ENCODE measurements at places on chromosomes 7 and 10.

DNA sequence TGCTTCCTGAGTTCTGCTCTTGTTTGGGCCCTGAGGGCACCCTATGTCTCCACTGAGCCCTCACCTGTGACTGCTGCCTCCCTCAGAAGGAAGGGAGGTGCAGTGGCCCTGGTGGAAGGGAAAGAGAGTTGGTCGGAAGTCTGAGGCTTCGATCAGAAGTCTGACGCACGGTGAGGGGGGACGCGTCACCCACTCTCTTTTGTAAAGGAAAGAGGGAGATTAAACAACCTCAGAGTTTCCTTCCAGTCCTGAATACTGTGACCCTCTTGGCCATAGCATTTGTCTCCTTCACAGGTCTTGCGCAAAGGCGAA, 31.4 kb upstream of the TRIM8 start:
- peaks cover 33% of the 10 kb centered on the region for H3K36me3 ChIP-seq
- DNase-seq, result no peak
- no peak overlapping the region for H3K4me3 ChIP-seq
- H3K27me3 ChIP-seq, result no peaks in the 10 kb centered on the region
- H3K27ac ChIP-seq, result no peak overlapping the region
- peaks cover 16% of the 10 kb centered on the region for H3K4me1 ChIP-seq

DNA sequence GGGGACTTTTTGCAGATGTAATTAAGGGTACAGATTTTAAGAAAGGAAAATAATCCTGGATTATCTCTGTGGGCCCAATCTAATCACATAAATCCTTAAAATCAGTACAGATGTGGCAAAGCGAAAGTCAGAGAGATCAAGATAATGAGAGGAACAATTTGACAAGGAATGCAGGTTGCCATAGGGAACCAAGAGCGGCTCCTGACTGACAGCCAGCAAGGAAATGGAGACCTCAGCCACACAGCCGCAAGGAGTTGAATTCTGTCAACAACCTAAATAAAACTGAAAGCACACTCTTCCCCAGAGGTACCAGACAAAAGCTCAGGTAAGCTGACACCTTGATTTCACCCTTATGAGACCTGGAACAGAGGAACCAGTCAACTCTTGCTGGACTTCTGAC, 3.4 kb upstream of the PNPLA8 start:
- no peaks in the 10 kb centered on the region for H3K27me3 ChIP-seq
- no peak for DNase-seq
- H3K36me3 ChIP-seq, result no peaks in the 10 kb centered on the region

GRCh38 chr7:38465956-38466355, 165.2 kb downstream of the AMPH start:
- H3K27ac ChIP-seq, result no peak overlapping the region
- DNase-seq, result no peak

DNA sequence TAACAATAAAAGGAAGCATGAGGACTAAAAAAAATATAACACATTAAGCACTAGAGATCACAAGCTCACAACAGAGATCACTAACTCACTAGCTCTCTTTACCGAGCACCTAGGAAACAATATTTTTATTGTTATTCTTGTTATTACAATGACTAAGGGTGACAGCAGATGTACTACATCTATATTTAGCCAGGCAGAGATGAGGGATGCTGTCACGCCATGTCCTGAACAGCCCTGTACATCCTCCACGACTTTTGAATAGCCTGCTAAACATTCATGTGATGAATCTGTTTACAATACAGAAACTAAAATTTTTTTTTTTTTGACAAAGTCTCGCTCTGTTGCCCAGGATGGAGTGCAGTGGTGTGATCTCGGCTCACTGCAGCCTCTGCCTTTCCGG, 22.7 kb downstream of the FAM133B start:
- no peak overlapping the region for H3K27ac ChIP-seq
- no peaks in the 10 kb centered on the region for H3K4me1 ChIP-seq
- no peak for DNase-seq
- no peaks in the 10 kb centered on the region for H3K27me3 ChIP-seq
- peaks cover 18% of the 10 kb centered on the region for H3K36me3 ChIP-seq
- no peak overlapping the region for H3K4me3 ChIP-seq

- peak; percentile 12 for DNase-seq
- no peak overlapping the region for H3K27ac ChIP-seq
- peaks cover 3% of the 10 kb centered on the region for H3K4me1 ChIP-seq
- H3K27me3 ChIP-seq, result no peaks in the 10 kb centered on the region
These were observed 25.9 kb downstream of the DGKI start for GRCh38 chr7:137820677-137821420.

DNA sequence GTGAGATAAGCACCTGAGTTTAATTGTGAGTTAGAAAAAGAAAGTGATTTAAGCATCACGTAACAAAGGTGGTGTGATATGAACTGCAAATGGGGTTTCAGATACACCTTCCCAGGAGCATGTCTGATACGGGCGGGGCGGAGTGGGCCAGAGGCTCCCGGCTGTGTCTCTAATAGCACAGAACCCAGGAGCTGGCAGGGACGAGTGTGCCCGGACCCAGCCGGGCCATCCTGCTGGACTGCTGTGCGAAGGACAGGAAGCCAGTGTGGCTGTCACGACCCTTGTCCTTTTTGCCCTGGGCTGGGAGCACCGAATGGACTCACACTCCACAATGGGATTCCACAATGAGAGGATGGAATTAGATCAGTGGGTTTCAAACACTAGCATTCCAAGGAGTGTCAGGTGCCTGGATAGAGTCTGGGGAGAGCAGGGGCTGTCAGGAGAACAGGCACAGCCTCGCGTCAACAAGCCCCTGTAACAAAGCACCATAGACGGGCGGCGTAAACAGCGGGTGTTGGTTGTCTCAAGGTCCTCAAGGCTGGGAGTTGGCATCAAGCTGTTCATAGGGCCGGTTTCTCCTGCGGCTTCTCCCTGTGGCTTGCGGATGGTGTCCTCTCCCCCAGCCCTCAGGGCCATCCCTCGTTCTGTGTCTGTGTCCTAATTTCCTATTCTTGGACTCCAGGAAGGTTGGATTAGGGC, 242.6 kb upstream of the PITRM1 start:
- H3K4me3 ChIP-seq, result no peak overlapping the region
- H3K4me1 ChIP-seq, result peaks cover 2% of the 10 kb centered on the region
- no peak for DNase-seq
- H3K27ac ChIP-seq, result no peak overlapping the region
- peaks cover 5% of the 10 kb centered on the region for H3K27me3 ChIP-seq

- peaks cover 58% of the 10 kb centered on the region for H3K36me3 ChIP-seq
- DNase-seq, result no peak
These were observed 7.4 kb downstream of the TBL2 start for GRCh38 chr7:73570977-73571376.

- peak; percentile 31 for DNase-seq
- no peak overlapping the region for H3K27ac ChIP-seq
- no peaks in the 10 kb centered on the region for H3K36me3 ChIP-seq
- no peak overlapping the region for H3K4me3 ChIP-seq
These were observed 27.9 kb downstream of the LRRC20 start for GRCh38 chr10:70354556-70354955.

GRCh38 chr7:148696787-148697186, 1.9 kb upstream of the CUL1 start:
- no peak for DNase-seq
- no peak overlapping the region for H3K27ac ChIP-seq
- peak overlapping the region; percentile 80 for H3K4me3 ChIP-seq
- no peaks in the 10 kb centered on the region for H3K27me3 ChIP-seq

GRCh38 chr10:26869528-26869927, 8.8 kb upstream of the ABI1 start:
- H3K4me3 ChIP-seq, result no peak overlapping the region
- no peak for DNase-seq
- no peaks in the 10 kb centered on the region for H3K36me3 ChIP-seq

DNA sequence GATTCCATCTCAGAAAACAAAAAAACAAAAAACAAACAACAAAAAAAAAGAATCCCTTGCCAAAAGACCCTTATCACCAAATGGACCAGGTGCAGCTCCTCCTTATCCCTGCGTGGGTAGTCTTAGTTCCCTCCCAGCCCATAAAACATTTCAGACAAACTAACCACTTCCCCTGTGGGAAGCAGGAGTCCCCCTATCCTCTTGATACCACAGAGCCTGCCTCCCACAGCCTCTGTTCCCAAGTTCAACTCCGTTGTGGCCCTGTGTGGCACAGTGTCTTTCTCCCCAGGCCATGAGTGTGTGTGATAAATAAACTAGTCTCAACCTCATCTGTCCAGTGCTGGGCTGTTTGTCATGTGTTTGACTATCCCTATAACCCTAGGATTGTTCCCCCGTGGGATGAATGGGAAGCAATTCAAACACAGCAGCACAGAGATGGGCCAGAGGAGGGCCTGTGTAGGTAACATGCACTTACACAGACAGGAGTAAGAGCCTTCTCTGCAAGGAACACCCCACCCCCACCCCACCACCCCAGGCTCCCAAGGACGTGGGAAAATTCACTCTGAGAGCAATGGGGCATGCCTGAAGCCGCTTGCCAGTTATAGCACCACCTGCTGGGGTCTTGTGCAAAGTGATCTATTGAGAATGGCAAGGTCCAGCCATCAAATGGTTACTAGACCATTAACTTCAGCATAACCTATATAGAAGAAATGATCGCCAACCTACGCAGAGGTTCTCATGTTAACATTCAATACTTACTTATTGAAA, 147.1 kb upstream of the GHITM start:
- no peak overlapping the region for H3K4me3 ChIP-seq
- no peaks in the 10 kb centered on the region for H3K4me1 ChIP-seq
- peak; percentile 28 for DNase-seq
- no peaks in the 10 kb centered on the region for H3K36me3 ChIP-seq
- H3K27me3 ChIP-seq, result no peaks in the 10 kb centered on the region
- no peak overlapping the region for H3K27ac ChIP-seq

- DNase-seq, result no peak
- no peaks in the 10 kb centered on the region for H3K27me3 ChIP-seq
- peak overlapping the region; percentile 14 for H3K4me3 ChIP-seq
- peaks cover 1% of the 10 kb centered on the region for H3K4me1 ChIP-seq
- H3K27ac ChIP-seq, result no peak overlapping the region
- H3K36me3 ChIP-seq, result no peaks in the 10 kb centered on the region
These were observed 152.5 kb upstream of the CHST15 start for GRCh38 chr10:124245806-124246440.

DNA sequence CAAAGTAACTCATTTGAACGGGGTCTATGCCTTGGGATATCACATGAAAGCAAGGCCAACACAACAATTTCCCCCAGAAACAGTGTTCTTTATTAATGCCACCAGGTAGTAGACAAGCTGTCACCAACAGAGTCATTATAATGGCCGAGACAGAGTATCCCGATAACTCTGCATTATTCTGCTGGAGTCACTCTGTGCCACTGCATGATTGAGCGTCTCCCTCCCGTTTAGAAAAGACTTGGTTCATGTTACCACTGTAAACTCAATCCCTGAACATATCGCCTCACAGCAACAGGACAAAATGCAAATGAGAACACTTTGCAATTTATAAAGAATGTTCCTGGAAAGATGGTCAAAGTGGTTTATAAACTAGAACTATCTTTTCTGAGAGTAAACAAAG, 932.5 kb downstream of the GATA3 start:
- no peak overlapping the region for H3K27ac ChIP-seq
- H3K4me1 ChIP-seq, result no peaks in the 10 kb centered on the region
- no peaks in the 10 kb centered on the region for H3K36me3 ChIP-seq
- H3K4me3 ChIP-seq, result no peak overlapping the region
- H3K27me3 ChIP-seq, result no peaks in the 10 kb centered on the region

- peaks cover 2% of the 10 kb centered on the region for H3K4me1 ChIP-seq
- no peak overlapping the region for H3K4me3 ChIP-seq
- H3K27me3 ChIP-seq, result peaks cover 4% of the 10 kb centered on the region
- DNase-seq, result no peak
- no peak overlapping the region for H3K27ac ChIP-seq
These were observed 33.8 kb downstream of the JAKMIP3 start for GRCh38 chr10:132099389-132100090.

- no peaks in the 10 kb centered on the region for H3K36me3 ChIP-seq
- H3K4me3 ChIP-seq, result no peak overlapping the region
- H3K27me3 ChIP-seq, result peaks cover 4% of the 10 kb centered on the region
- no peaks in the 10 kb centered on the region for H3K4me1 ChIP-seq
These were observed 192.8 kb upstream of the ZMIZ1 start for GRCh38 chr10:78875932-78876331.
